ENCODE measurements at places on chromosomes 4 and X. TPM values are rescaled to one million over a fixed set of nuclear protein-coding genes. Genes with fewer than 3 reads are reported as not detected.

GRCh38 chr4:75655562-75655961 is 17.6 kb downstream of the G3BP2 start:
- H3K27me3 ChIP-seq, result no peaks in the 10 kb centered on the region
- no peak for DNase-seq
- peaks cover 32% of the 10 kb centered on the region for H3K36me3 ChIP-seq
- peaks cover 5% of the 10 kb centered on the region for H3K4me1 ChIP-seq

DNA sequence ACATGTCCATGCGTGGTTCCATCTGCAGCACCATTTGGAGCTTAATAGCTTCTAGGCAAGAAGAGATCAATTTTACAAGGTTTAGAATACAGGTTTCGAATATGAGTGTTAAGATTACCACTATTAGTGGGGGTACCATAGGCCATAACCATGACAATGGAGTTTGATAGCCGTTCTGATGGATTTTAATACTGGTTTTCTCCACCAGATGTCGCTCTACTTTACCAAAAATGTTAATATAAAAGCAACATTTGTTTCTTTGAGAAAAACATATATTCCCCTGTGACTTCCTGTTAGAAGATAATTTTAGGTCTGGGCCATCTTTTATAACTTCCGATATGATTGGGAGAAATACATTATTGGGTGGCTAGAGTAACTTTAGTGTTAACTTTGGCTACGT is 499.7 kb upstream of the POU3F4 start:
- H3K27me3 ChIP-seq, result no peaks in the 10 kb centered on the region
- H3K4me1 ChIP-seq, result no peaks in the 10 kb centered on the region
- H3K36me3 ChIP-seq, result no peaks in the 10 kb centered on the region
- H3K4me3 ChIP-seq, result no peak overlapping the region

DNA sequence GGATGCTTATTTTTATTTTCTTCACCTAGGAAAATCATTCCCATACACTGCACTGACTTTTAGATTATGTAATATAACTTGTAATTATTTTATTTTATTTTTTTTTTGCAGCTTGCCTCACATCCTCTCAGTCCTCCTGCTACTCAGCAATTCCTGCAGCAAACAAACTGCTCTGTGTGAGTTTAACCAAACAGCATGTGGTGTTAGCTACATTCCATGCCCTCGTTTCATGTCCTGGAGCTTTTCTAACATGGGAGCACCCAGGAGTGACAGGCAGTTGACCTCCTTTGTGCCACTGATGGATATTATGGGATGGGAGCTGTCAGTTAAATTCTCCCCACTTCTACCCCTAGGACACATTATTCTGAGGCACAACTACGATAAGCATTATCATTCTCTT is 24.8 kb downstream of the CXCL1 start:
- no peak overlapping the region for H3K4me3 ChIP-seq
- H3K36me3 ChIP-seq, result no peaks in the 10 kb centered on the region
- no peaks in the 10 kb centered on the region for H3K4me1 ChIP-seq
- H3K27me3 ChIP-seq, result no peaks in the 10 kb centered on the region

The TMEM128 gene
- 19.5 TPM for total RNA-seq

DNA sequence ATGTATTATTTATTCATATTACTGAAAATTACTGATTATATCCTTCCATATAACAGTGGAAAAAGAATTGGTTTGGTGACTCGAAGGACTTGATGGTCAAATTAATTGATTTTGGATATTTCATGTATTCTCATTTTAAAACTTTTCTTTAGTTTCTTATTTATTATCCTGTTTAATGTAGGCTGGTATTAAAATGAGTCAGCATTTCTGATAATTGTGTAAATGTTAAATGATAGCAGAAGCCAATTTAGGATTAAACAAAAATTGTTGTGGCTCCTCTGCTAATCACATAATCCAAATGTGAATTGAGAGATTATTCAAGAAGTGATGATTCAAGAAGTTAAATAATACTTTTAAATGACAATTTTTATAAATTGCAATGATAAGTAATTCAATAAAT is 38.7 kb downstream of the PDLIM5 start:
- no peaks in the 10 kb centered on the region for H3K36me3 ChIP-seq
- peaks cover 45% of the 10 kb centered on the region for H3K4me1 ChIP-seq
- DNase-seq, result no peak
- no peaks in the 10 kb centered on the region for H3K27me3 ChIP-seq
- no peak overlapping the region for H3K4me3 ChIP-seq

DNA sequence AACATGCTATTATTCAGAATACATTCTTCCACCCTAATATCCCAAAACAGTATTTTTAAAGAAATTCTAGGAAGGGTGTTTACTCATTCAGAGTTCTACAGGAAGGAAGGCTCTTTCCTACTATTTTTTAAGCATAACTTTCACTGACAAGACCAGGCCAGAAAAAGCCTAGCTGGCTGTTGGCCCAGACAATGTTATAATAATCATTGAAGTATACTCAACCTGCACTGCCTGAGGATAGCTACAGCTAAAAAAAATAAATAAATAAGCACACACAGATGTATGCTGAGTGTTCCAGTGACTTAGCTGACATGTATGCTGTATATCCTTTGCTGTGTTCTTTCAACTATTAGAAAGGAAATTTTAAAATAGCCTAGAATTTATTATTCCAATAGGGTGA is 145.8 kb upstream of the SPRY1 start:
- H3K27ac ChIP-seq, result no peak overlapping the region
- H3K36me3 ChIP-seq, result no peaks in the 10 kb centered on the region
- no peaks in the 10 kb centered on the region for H3K4me1 ChIP-seq
- H3K27me3 ChIP-seq, result no peaks in the 10 kb centered on the region
- DNase-seq, result no peak

Measured in HCT116 (cell line).